ENCODE measurements at places on chromosomes 5 and 9. TPM values are rescaled to one million over a fixed set of nuclear protein-coding genes. Genes with fewer than 3 reads are reported as not detected.

Gene IL13
- total RNA-seq, result not detected

Gene MVB12B
- total RNA-seq, result 50.7 TPM

Gene PTGR1
- total RNA-seq, result 7.5 TPM

Gene SLC4A9
- total RNA-seq, result not detected

Gene PRLR
- total RNA-seq, result 3.8 TPM

Gene FOXD4L4
- 1.6 TPM for total RNA-seq

Gene FAM81B
- total RNA-seq, result not detected

Gene STPG3
- total RNA-seq, result not detected

Gene SHOC1
- not detected for total RNA-seq

Gene TUSC1
- total RNA-seq, result 10.0 TPM

Gene MARCOL
- total RNA-seq, result not detected

Gene ASTN2
- total RNA-seq, result 31.6 TPM

Gene EIF4E1B
- total RNA-seq, result 0.31 TPM

Gene KIF4B
- 0.63 TPM for total RNA-seq

Gene JADE2
- total RNA-seq, result 5.6 TPM

Gene SLCO4C1
- total RNA-seq, result 0.63 TPM

Gene AGXT2
- total RNA-seq, result not detected

Gene DOLK
- total RNA-seq, result 12.2 TPM

Gene SLC34A3
- total RNA-seq, result not detected

Gene PCDHA9
- total RNA-seq, result 42.6 TPM

Gene NUTM2G
- total RNA-seq, result not detected

Gene ADAMTS19
- total RNA-seq, result 1.9 TPM

Gene ENTPD2
- 0.63 TPM for total RNA-seq

Gene PCDHA6
- total RNA-seq, result 46.3 TPM

Gene IFNE
- not detected for total RNA-seq

Gene GNA14
- total RNA-seq, result 0.94 TPM

Gene RGS7BP
- 26.0 TPM for total RNA-seq

Gene PDCD1LG2
- 0.63 TPM for total RNA-seq

Gene GKAP1
- 13.1 TPM for total RNA-seq

Gene ITGA1
- total RNA-seq, result 8.1 TPM

Gene RNF183
- not detected for total RNA-seq

Gene KCNT1
- total RNA-seq, result 6.9 TPM

Gene CAPSL
- not detected for total RNA-seq

Gene FANCG
- total RNA-seq, result 39.4 TPM

Gene OR2V1
- total RNA-seq, result not detected

Gene OLFML2A
- total RNA-seq, result 1.6 TPM

Gene LHFPL2
- 27.2 TPM for total RNA-seq

Data from parietal lobe (tissue), 2 donors.